ENCODE measurements at places on chromosomes 1 and 21.

DNA sequence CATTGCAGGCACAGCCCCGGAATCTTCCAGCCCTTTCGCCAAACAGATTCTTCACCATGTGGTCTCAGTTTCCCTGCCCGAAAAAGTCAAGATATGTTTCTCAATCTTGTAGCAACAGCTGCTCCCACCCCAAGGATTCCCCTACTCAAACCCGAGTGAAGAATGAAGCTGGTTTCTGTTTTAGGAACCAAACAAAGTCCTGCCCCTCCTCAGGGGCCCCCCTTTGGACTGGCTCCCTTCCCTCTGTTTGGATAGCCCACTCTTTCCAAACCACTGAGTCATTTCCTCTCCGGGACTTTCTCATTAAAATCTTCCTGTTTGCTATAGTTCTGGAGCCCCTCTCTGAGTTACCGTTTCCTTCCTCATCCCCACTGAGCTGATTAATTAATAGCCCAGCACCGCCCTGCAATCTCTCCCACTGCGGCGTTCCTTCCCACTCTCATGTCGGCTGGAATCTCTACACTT lies 100.9 kb downstream of the TSEN15 start:
- no peak for DNase-seq

GRCh38 chr1:190852611-190853010 lies 374.9 kb upstream of the BRINP3 start:
- no peak for DNase-seq

DNA sequence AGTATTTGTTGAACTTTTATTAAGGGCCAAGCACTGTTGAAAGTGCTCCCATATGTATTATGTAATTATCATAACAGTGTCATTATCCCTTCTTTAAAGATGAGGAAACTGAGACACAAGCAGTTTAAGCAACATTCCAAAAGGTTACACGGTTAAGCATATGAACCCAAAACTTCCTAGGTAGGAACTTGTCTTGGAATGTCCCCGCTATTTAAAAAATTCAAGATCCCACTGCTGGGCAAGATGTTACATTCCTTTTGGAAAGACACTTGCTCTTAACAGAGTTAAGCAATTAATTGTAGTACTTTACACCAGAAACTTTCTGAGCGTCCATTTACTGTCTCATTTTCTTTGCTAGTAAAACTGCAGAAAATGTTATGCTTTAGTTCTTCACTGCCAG lies 15.6 kb downstream of the LMO4 start:
- DNase-seq, result no peak

DNA sequence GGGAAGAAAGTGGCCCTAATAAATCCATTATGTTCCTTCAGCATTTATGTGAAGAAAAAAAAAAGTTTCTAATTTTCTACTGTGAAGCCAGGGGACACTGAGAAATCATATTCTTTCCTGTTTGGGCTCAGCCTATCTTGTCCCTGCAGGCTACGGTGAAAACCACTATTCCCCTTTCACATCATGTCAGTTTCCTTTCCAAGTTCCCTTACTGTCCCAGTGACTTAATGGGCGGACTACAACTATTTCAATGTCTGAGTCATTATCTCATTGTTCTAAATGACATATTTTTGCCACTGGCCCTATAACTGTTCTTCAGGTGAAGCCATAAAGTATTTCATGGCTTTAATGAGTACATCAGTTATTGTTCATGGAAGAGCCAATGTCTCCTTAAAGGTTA lies 71.3 kb upstream of the BEND5 start:
- DNase-seq, result no peak

GRCh38 chr1:207941665-207942064 lies 30.7 kb upstream of the CD34 start:
- peak; percentile 91 for DNase-seq

GRCh38 chr1:234781241-234782065 lies 171.5 kb upstream of the IRF2BP2 start:
- peak; percentile 13 for DNase-seq

GRCh38 chr1:20058531-20058930 lies 11.5 kb upstream of the PLA2G5 start:
- peak; percentile 86 for DNase-seq

- DNase-seq, result no peak
Measured at GRCh38 chr1:172875892-172876291, 174.8 kb downstream of the TNFSF18 start.

DNA sequence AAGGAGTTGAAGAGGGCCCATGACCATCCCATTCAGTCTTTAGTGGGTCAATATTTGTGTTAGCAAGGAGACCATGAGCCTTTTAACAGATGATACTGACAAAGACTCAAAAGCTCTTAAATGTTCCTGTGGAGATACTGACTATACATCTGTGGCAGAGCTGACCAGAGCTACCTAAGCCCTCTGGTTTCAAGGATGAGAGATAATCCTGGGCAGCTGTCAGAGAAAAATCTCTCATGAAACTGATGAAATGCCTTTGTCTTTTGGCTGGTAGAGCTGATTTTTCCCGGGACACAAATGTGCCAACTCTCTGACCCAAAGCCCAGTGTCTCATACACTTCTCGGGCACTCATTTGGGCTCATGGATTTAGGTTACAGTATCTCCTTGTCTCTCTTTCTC lies 100.9 kb downstream of the XCL2 start:
- no peak for DNase-seq

DNA sequence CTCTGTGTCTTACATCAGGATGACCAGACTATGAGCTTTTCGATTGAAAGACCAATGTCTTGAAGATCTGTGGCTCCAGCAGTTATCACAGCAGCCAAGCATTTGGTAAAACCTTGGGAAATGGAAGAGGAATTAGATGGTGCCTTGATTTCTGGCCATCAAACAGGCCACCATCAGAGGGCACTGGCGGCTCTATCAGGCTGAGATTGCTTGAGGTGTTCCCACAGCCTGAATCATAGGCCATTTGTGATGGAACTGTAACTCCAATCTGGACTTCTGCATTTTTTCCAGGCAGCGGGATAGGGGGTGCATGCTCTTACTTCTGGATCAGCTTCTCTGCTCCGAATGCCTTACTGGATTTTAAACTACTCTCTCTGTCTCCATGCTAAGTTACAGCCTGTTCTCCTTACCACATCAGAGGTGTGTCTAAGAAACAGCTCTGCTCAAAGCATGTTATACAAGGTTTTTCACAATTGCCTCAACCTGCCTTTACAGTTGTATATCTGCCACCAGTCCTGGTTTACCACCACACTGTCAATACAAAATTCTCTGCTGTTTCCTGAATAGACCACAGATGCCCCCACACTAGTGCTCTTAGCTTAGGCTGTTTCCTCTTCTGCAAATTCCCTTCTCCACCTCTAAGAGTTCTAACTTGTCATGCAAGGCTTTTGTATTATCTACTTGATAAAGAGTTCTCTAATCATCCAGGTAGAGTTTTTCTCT lies 180.9 kb downstream of the PTGER3 start:
- no peak for DNase-seq

- DNase-seq, result peak; percentile 81
Measured at GRCh38 chr1:110581682-110582145, 24.4 kb downstream of the KCNA2 start.

DNA sequence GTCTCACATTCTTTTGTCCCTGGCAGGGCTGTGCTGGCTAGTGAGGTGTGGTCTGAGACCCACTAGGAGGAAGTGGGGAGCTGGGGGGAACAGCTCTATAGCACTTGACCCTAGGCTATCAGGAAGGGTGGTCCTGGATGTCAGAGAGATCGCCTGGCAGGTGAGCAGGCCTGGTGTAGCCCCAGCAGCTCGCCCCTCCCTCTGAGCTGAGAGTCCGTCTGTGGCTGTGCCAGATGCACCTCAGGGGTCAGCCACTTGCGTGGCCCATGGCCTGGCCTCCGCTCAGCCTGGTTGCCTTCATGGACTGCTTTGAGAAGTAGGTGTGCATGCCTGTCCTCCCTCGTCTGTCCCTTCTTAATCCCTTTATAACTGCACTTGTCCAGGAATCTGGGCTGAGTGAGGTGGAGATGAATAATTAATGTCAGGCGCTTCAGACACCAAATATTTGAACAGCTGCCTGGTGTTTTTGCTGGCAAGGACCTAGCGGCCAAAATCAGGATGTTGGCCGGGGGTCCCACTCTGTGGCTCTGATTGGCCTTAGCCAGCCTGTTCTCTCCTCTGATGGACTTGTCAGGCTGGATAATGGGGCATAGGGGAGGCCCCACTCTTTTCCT lies 30.5 kb downstream of the TMEM53 start:
- DNase-seq, result no peak

DNA sequence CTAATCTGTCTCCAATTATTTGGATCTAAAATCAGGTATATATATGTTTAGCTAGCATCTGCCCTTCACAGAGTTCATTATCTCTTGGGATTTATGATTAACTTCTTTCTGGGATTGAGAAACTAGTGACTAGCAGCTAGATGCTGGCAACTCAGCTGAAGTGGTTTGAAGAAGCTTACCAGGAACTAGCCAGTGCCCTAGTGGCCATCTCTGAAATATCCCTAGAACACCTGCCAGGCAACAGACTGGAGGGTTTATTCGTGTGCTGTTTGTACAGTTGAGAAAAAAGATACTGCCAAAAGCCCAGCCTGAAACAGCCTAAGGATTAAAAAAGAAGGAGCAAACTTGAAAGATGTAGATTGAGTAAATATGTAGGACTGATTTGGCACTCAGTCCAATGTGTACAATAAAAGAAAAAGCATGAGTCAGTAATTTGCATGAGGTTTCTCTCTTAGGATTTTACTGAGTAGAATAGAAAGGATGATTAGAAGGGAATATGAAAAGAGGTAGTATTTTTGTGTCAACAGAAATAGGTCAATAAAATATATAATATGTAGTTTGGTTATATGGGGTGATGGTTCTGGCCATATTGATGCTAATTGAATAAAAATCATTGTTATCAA lies 1144.6 kb upstream of the ADGRL2 start:
- no peak for DNase-seq

GRCh38 chr1:221801251-221801661 lies 59.4 kb upstream of the DUSP10 start:
- no peak for DNase-seq

DNA sequence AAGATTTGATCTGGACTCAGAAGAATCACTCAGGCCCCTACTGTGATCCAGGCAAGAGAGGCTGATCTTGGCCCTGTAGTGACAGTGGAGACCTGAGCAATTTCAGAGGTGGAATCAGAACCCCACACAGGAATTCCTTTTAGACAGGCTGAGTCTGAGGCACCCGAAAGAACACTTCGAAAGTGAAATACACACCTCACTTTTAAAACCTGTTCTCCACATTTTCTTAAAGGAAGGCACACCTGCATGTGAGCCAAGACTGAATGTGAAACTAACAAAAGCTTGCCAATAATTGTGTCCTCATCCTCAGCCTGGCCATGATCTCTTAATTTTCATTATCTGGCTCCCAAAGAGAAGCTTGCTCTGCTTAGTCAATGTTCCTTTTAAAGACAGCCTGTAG lies 32.2 kb downstream of the SIPA1L2 start:
- no peak for DNase-seq

DNA sequence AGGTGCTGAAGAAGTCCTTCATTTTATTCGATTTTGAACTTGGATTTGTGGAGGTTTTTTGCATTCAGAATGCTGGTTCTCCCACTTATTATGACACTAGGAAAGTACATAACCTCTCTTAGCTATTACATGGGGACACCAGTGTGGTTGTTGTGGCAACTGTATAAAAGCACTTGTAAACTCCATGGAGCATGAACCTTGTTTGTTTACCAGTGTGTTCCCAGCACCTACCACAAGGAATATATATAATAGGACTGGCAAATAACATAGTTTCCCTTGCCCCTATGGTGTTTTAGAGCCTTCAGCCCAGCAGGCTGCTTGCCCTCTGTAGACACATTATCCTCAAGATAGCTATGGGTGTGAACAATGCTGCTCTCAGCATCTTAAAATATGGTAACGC lies 43.1 kb downstream of the RASSF5 start:
- no peak for DNase-seq

DNA sequence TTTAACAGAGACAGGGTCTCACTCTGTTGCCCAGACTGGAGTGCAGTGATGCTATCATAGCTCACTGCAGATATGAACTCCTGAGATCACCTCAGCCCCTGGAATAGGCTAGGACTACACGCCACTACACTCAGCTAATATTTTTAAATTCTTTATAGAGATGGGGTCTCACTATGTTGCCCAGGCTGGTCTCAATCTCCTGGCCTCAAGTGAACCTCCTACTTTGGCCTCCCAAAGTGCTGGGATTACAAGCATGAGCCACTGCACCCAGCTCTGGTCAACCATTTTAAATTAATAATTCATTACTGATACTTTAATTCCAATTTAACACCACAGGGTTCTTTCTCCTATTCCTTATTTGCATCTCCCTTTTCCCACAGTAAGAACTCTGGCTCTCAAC lies 18.5 kb upstream of the EPS15 start:
- DNase-seq, result no peak

- DNase-seq, result no peak
Measured at GRCh38 chr1:28898405-28898881, 15.9 kb upstream of the EPB41 start.

GRCh38 chr1:202165942-202166843 lies 5.8 kb upstream of the PTPN7 start:
- no peak for DNase-seq

- peak; percentile 74 for DNase-seq
Measured at GRCh38 chr1:206911064-206911663, 10.6 kb downstream of the FCMR start.
